ENCODE measurements at places on chromosomes 7 and 10.

- no peak for DNase-seq
Observed at GRCh38 chr7:92645114-92646061, 55.2 kb upstream of the FAM133B start.

- no peak for DNase-seq
Observed at GRCh38 chr7:95245828-95246500, 78.4 kb downstream of the PON1 start.

DNA sequence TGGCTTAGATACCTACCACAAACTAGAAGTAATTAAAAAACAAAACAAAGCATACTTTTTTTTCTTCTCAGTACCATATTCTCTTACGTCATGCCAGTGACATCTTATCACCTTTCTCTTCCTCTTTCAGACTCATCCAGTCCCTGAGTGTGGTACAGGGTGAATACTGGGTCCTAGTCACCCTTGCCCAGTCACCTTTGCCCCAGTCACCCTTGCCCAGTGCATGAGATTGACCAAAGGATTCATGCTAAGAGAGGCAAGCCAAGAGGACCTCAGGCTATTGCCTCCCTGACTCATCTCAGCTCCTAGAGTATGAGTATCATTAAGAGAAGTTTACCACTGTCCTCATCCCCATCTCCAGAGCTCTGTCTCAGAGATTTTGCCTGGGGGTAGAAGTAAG, 10.0 kb upstream of the TSPAN12 start:
- no peak for DNase-seq

- no peak for DNase-seq
Observed at GRCh38 chr7:45525057-45525456, 49.1 kb upstream of the ADCY1 start.

DNA sequence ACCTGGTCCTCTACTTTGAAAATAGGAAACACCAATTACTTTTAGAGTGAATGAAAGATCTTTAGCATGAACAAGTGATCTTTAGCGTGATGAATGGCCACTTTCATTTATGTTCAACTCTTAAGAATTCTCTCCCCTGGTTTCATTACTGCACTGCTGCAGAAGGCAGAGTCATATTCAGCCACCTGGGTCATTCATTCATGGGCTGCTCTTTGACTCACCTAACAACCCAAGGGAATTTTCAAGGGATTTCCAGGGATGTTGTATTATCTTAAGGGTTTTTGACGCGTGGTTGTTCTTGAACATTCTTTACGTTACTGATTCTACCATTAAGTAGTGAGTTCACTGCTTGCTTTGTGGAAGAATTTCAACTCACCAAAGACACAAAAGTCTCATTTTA, 87.3 kb upstream of the STK17A start:
- no peak for DNase-seq

DNA sequence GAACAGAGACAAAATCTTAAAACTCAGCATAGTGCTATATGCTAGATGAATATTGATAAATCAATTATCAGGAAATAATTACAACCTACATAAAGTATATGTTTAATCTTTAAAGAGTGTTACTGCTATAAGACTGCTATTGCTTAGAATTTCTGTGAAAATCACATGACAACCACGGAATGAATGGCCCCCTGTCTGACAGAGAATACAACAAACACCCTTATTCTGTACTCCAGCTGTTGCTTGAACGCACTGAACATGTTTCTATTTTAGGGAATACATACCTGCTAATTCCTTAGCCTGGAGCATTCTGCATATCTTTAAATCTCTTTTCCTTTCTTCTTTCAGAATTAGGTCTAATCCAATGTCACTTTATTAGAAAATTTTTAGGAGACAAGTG, 452.4 kb upstream of the PHF14 start:
- DNase-seq: no peak

DNA sequence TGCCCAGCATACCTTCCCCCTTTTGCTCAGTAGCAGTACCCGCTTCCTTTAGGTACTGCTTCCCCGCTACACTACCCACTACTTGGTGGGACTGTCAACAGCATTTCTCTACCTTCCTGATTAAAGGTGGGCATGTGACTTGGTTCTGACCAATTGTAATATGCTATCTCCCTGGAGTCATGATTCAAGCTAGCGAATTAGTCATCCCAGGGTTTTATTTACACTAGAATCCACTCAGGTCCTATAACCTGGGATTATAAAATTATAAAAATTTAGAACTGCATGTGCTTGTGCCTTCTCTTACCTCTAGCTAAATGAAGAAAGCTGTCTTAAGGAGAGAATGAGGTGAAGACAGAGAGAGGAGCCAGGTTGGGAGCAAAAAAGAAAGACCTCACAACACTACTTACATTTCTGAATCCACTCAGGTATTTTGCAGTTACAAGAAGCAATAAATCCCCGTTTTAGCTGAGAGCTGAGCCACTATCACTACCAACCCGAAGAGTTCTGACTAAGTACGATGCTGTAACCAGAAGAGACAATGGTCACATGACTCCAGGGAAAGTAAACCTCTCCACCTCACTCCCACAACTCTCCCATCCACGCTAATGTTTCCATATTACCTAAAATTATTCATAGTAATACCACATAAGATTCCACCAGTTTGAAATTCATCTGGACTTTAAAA, 9.7 kb downstream of the GBX1 start:
- DNase-seq: no peak

DNA sequence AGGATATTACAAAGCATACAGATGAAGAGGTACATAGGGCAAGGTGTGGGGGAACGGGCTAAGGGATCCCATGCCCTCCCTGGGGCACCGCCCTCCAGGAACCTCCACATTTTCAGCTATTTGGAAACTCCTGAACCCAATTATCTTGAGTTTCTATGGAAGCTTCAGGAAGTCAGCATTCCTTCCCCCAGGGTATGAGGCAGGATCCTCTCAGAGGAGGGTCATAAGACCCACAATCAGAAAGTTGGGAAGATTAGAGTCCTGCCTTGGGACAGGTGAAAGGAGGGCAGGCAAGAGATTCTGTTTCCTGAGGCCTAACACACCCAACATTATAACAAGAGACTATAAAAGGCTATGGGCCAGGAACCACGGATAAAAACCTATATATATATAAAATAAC, 98.0 kb downstream of the RALA start:
- DNase-seq: no peak

- no peak for DNase-seq
Observed at GRCh38 chr10:44205067-44205466, 179.8 kb downstream of the CXCL12 start.

DNA sequence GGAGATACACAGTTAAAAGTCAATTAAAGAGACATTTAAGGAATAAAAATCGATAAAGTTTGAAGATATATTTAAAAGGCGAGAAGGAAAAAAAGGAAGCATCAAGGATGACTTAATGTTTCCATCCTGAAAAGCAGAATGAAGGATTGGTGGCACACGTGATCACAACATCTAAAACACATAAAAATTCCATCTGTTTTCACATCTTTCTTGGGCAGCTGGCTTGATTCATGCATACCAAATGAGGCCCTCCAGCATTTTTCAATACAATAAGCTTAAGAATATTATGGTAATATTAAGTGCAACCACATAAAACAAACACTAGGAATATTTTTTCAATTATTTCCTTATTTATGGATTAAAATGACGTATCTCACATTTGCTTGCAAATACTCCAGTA, 112.6 kb downstream of the TPK1 start:
- no peak for DNase-seq
